ENCODE measurements at places on chromosomes 6 and 20.
A peak's percentile ranks its signal among the peaks of the same experiment; 100 is the strongest.

GRCh38 chr6:34709386-34709785, 12.8 kb upstream of the ILRUN start:
- no peak for DNase-seq

GRCh38 chr6:47452899-47453298, 24.7 kb upstream of the CD2AP start:
- no peak for DNase-seq

DNA sequence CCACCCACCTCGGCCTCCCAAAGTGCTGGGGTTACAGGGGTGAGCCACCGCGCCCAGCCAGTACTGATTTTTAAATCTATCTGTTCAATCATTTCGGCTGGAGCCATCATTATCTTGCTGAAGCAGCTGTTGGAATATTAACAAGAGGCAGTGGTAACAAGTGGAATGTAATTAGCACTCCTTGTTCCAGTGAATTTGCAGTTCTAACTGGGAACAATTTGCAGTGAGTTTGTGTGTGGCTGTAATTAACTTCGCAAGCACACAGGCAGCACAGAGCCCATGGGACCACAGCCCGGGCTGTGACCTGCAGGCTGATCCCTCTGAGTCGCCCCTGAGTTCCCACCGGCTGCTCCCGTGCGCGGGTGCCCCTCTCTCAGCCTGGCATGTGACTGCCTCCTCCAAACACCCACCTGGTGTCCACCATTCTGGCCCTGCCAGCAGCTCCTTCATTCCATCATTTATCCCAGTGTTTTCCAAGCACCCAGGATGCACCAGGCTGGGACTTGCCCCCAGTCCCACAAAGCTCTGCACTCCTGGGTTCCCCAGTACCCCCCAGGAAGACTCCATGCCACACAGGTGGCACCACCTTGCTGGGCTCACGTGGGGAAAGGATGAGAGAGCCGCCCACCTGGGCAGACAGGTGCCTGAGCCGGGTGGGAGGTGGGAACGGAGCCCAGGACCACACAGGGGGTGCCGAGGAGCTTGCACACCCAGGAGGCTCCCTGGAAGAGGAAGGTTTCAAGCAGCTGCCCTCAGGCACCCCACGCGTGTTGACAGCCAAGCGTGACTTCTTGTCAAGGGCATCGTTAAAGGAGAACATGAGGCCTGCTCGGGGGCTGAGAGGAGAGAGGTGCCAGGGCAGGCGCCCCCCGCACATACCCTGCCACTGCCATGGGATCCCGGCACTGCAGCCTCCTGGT, 75.2 kb downstream of the YTHDF1 start:
- DNase-seq = no peak

GRCh38 chr6:39553029-39553428, 172.2 kb downstream of the KIF6 start:
- no peak for DNase-seq

- DNase-seq = no peak
Observed at GRCh38 chr20:33337119-33337518, 54.1 kb downstream of the BPIFB1 start.

- no peak for DNase-seq
Observed at GRCh38 chr6:2175825-2176224, 69.6 kb downstream of the GMDS start.

DNA sequence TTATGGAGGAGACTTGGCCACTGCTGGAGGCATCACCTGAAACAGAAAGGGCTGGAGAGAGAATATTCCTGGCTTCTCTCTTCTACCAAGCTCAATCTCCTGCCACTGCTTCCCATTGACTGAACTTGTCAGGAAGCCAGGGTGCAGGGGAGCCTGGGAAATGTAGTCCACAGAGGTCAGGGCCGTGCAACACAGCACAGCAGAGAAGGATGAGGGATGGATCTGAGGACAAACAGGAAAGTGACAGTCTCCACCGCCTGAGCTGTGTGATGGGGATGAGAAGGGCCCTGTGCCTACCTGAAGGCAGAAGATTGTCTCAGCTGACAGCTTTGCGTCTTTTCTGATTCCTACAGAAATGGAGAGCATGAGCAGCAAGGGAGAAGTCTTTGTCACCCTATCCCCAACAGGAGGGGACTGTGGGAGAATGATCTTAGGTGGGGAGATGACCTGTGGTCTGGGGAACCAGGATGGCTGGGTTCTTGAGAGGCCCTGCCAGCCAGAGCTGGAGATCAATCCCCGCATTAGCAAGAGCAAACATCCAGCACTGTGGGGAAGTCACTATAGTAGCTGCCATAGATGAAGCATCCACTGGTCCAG, 114.2 kb downstream of the SNX5 start:
- DNase-seq = no peak

- no peak for DNase-seq
Observed at GRCh38 chr6:113855500-113856374, 1.4 kb upstream of the MARCKS start.

GRCh38 chr6:166946125-166946524, 10.2 kb downstream of the RNASET2 start:
- DNase-seq = no peak

- no peak for DNase-seq
Observed at GRCh38 chr6:53746442-53747103, 48.2 kb upstream of the LRRC1 start.

- DNase-seq = peak; percentile 32
Observed at GRCh38 chr20:58906894-58907293, 54.4 kb downstream of the GNAS start.

GRCh38 chr6:112951829-112952228, 604.7 kb downstream of the RFPL4B start:
- no peak for DNase-seq

DNA sequence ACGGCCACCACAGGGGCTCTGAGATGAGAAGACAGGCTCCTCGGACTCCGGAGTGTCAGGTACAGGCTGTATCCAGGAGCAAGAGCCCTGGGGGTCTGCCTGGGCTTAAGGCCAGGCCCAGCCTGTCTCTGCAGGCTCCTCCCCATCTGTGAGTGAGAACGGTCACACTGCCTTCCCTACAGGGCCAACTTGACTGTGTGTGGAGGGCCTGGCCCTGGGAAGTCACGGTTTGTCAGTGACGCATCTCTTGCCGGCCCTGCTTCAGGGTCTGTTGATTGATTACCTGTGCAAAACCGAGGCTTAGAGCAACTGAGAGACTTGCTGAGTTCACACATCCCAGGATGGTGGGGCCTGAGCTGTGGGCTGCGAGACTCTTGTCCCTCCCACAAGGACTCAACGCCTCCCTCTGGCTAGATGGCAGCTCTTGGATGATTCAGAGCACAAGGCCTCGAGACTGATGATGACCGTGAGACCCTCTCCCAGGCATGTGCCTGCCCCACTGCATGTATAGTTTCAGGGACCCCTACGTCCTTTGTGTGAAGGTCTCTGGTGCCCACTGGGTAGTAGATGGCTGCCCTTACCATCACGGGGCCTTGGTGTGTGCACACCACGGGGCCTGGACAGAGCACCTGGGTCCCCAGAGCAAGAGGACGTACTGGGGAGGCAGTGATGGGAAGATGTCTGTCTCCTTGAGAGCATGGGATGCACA, 5.9 kb downstream of the RBM38 start:
- no peak for DNase-seq

DNA sequence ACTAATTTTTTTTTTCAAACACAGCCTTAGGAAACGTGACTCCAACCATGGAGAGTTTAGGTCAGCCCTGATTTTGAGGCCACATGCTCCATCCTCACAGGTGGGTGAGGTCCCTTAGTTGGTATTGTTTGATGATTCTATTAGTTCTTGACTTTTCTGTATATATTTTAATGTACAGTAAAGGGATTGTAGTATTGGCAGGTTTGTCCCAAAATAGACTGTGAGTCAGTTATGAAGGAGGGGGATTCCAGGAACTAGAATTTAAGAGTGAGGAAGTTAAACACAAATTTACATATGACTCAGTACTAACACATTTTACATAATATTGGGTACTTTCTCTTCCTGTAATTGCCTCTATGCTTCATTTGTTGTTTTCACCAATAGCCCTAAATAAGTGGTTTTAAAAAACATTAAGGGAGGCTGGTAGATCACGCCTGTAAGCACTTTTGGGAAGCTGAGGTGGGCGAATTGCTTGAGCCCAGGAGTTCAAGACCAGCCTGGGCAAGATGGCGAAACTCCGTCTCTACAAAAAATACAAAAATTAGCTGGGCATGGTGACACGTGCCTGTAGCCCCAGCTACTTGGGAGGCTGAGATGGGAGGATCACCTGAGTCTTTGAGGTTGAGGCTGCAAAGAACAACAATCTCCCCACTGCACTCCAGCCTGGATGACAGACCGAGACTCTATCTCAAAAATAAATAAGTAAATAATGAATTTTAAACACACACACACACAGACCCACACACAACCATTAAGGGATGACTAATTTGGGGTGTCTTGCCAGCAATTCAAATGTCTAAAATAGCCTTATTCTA, 81.8 kb downstream of the SGK1 start:
- peak; percentile 54 for DNase-seq

DNA sequence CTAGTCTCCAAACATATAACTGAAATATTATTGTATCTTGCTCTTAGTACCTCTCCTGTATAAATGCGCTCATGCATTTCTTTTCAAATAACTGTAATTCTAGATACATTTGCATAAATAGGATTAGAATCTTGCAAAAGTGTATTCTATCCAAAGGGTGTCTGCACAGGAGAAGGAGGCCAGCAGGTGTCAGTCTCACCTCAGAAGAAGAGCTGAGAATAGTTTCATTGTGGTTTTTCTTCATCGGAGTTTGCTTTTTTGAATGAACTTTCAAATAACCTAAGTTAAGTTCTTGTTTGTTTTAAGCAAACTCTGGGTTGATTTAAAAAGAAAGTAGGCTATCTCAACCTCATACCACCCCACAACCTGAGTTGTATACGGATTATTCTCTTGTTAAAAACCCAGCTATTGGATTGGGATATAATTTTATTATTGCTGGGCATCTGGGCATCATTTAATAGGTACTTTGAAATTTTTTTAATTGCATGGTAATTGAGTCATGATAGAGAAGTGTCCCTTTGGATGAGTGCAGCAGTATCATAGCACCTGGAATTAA, 125.0 kb upstream of the MLIP start:
- DNase-seq = no peak

GRCh38 chr6:80287607-80288006, 181.1 kb downstream of the BCKDHB start:
- DNase-seq = no peak

GRCh38 chr6:20203561-20204511, 8.4 kb downstream of the MBOAT1 start:
- no peak for DNase-seq

GRCh38 chr20:62711703-62712101, 3.1 kb downstream of the NTSR1 start:
- DNase-seq = no peak

- no peak for DNase-seq
Observed at GRCh38 chr6:156175433-156175832, 601.7 kb upstream of the ARID1B start.

GRCh38 chr6:20827798-20828197, 293.5 kb downstream of the CDKAL1 start:
- DNase-seq = no peak

- DNase-seq = no peak
Observed at GRCh38 chr6:3506200-3506599, 49.4 kb upstream of the SLC22A23 start.

GRCh38 chr20:56595746-56596475, 33.2 kb upstream of the TFAP2C start:
- no peak for DNase-seq

DNA sequence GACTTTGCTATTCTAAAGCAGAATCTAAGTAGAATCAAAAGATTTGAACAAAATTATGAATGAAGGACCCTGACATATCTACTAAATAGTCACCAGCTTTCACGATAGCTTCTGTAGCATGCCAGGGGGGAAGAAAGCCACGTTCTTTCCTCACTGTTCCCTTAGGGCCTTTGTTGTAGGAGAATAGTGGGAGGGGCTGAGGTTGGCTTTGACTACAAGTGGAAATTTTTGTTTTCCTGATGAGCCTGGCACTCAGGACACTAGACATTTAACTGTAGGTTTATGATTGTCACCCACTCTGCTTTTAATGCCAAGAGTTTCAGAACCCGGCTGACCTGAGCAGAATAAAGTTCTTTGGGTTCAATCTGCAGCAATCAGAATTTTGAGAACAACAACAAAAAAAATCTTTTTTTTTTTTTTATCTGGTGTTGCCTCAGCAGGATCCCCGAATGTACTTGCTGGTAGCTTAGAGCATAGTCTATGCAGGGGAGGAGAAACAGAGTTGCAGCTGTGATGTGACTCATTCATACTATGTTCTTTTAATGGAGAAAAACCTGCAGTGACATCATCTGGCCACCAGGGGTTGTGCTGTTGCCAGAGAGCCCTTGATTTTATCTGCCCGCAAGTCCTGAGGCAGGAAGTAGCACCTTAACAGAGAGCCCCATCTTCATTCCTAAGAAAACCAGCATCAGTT, 38.5 kb downstream of the TPD52L1 start:
- DNase-seq = peak; percentile 64

DNA sequence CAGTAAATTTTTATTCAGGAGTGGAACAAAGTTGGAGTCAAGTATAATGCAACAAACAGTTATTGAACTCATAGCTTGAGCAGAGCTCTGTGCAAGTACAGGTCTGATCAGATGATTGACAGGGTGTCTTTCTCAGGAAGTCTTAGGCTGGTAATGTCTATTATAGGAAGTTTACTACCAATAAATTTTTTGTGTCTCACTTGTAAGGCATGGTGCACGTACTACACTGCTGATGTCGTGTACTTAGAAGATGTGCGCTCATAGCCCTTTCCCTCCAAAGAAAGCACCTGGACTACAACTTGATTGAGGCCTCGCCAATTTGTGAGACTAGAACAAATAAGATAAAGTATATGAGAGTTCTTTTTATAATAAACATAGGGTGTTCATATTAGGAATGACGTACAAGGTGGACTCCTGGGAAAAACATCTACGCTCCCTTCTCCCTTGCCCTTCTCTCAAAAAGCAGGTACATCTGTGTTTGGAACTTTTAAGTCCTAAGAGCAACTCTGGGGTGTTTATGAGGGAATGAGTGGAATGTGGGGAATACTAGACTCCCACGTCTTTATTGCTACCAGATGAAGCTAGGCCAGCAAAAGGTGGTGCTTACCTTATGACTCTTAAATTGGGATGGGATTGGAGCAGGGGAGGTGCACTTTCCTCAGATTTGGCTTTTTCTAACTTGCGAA, 1.5 kb downstream of the NDUFAF5 start:
- no peak for DNase-seq

DNA sequence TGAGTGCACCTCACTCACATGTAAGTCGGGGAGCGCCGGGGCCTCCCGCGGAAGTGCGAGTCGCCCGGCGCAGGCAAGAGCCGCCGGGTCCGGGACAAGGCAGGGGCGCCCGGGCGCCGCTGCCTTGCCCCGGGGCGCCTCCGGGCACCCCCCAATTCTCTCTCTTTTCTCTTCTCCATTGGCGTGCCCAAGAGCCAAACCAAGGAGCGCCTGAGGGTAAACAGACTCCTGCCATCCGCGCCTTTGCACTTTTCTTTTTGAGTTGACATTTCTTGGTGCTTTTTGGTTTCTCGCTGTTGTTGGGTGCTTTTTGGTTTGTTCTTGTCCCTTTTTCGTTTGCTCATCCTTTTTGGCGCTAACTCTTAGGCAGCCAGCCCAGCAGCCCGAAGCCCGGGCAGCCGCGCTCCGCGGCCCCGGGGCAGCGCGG, 36.8 kb downstream of the GNAS start:
- DNase-seq = no peak

- DNase-seq = no peak
Observed at GRCh38 chr6:97656706-97657350, 373.8 kb upstream of the MMS22L start.
